ENCODE measurements at places on chromosomes 11 and 22.
A peak's percentile ranks its signal among the peaks of the same experiment; 100 is the strongest.

DNA sequence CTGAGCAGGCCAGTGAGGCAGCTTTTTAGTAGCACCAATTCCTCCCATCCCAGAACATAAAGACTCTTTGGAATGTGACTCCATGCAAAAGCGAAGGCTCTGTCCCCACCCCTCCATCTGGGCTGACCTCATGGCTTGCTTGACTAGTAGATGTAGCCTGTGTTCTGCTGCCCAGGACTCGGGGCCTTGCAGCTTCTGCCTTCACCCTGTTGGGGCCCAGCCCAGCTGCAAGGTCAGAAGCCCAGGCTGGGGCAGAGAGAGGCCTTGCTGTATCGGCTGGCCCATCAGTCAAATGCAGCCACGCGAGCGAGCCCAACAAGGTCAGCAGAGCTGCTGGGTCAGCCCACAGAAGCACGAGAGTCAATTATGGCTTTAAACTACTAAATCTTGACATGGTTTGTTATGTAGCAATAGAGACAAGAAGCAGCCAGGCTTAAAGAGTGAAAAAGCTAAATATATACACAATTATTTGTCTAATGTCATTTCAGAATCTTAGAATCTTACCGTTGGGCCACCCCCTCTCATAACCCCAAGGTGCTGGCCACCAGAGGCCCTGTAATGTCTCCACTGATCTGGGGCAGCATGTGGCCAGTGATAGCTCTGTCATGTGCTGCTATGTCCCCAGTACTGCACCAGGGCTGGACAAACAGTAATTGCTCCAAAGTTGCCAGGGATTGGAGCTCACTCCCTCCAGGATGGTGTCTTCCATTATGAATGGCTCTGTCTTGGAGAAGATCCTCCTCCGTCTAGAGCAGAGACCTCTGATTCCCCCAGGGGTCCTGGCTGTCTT, 10.4 kb upstream of the WNT11 start:
- H3K36me3 ChIP-seq, result no peaks in the 10 kb centered on the region
- H3K27me3 ChIP-seq, result peaks cover 7% of the 10 kb centered on the region
- DNase-seq, result no peak
- no peak overlapping the region for H3K4me3 ChIP-seq
- H3K4me1 ChIP-seq, result no peaks in the 10 kb centered on the region
- H3K27ac ChIP-seq, result no peak overlapping the region

- H3K27ac ChIP-seq, result no peak overlapping the region
- no peaks in the 10 kb centered on the region for H3K36me3 ChIP-seq
- H3K27me3 ChIP-seq, result no peaks in the 10 kb centered on the region
Observed at GRCh38 chr11:24421766-24422165, 75.1 kb upstream of the LUZP2 start.

GRCh38 chr22:40180403-40180802, 2.7 kb downstream of the TNRC6B start:
- peaks cover 7% of the 10 kb centered on the region for H3K4me1 ChIP-seq
- no peaks in the 10 kb centered on the region for H3K36me3 ChIP-seq
- no peaks in the 10 kb centered on the region for H3K27me3 ChIP-seq

GRCh38 chr11:58564231-58564630, 11.4 kb downstream of the LPXN start:
- H3K4me1 ChIP-seq, result no peaks in the 10 kb centered on the region
- no peak overlapping the region for H3K4me3 ChIP-seq
- no peak overlapping the region for H3K27ac ChIP-seq
- no peak for DNase-seq
- no peaks in the 10 kb centered on the region for H3K36me3 ChIP-seq

DNA sequence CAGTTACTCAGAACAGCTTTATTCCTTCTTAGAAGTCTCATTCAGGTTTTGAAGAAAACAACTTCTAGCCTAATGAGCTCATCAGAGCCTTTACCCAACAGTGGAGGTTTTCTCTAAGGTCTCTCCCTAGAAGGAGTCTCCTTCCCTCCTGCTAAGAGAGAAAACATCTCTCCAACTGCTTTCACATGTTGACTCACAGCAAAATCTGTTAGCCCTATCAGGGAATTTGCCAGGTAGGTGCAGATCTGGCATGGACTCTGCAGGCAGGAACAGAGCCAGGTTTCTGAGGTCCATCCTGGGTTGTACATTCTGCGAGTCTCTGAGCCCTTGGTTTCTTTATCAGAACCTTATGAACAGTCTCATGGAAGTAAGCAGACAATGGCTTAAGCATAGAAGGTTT, 214.4 kb downstream of the HIPK3 start:
- H3K4me1 ChIP-seq, result no peaks in the 10 kb centered on the region
- H3K27ac ChIP-seq, result no peak overlapping the region
- DNase-seq, result no peak
- no peak overlapping the region for H3K4me3 ChIP-seq
- no peaks in the 10 kb centered on the region for H3K27me3 ChIP-seq
- no peaks in the 10 kb centered on the region for H3K36me3 ChIP-seq

DNA sequence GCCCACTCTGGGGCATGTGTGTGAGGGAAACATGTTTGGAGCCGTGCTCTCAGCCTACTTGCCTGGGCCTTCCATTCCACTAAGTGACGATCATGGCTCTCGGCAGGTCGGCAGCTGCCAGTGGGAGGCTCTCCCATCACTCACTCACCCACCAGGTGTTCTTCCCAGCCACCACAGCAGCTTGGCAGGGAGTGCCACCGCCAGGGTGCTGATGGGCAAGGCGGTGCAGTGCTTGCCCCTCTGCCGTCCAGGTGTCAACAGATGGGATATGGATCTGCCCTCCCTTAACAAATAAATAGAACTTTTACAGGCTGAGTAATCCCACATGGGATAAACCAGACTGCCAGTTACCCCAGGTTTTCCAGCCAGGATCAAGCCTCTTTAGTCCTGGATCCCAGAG, 205.5 kb upstream of the TMEM45B start:
- no peaks in the 10 kb centered on the region for H3K36me3 ChIP-seq
- peaks cover 14% of the 10 kb centered on the region for H3K4me1 ChIP-seq
- H3K4me3 ChIP-seq, result no peak overlapping the region

- no peaks in the 10 kb centered on the region for H3K27me3 ChIP-seq
- H3K4me3 ChIP-seq, result no peak overlapping the region
- H3K4me1 ChIP-seq, result peaks cover 1% of the 10 kb centered on the region
- DNase-seq, result no peak
- peak overlapping the region; percentile 88 for H3K27ac ChIP-seq
- H3K36me3 ChIP-seq, result no peaks in the 10 kb centered on the region
Observed at GRCh38 chr11:128494418-128495332, 92.7 kb downstream of the ETS1 start.

- no peaks in the 10 kb centered on the region for H3K4me1 ChIP-seq
- DNase-seq, result no peak
- H3K27ac ChIP-seq, result no peak overlapping the region
- H3K36me3 ChIP-seq, result no peaks in the 10 kb centered on the region
- H3K27me3 ChIP-seq, result no peaks in the 10 kb centered on the region
Observed at GRCh38 chr22:24432059-24432853, 4.9 kb downstream of the ADORA2A start.

DNA sequence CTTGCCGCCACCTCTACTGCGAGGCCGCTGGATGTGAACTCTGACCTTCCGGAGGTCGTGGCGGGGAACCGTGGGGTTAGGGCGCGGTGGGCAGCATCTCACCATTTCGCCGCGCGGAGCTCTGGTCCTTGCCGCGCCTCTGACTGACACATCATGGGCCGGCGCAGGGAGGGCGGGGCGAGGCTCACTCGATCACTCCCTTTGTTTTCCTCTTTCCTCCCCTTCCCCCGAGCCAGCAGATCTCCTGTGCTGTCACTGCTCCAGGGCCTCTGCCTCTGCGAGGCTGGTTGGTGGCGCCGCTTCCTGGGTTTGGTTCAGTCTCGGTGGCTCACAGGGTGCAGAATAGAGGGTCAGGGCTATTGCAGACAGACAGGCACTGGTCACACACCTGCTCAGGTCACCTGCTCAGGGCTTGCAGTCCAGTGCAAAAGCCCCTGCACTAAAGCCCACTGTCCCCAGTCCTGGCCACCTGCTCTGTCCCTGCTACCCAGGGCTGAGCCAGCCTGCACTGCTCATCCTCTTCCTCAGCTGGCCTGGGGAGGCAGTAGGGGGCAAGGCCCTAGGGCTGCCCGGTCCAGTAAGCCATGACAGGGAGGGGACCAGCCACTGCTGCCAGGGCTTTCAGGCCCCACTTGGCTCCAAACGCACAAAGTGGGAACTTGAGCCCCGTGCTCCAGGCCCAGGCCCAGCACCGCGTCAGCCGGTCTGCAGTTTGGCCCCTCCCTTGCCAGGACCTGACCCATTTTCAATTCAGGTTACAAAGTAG, 36.2 kb downstream of the PISD start:
- H3K36me3 ChIP-seq, result no peaks in the 10 kb centered on the region
- H3K4me3 ChIP-seq, result no peak overlapping the region
- peaks cover 8% of the 10 kb centered on the region for H3K4me1 ChIP-seq
- no peaks in the 10 kb centered on the region for H3K27me3 ChIP-seq

- DNase-seq, result no peak
- no peaks in the 10 kb centered on the region for H3K27me3 ChIP-seq
- no peak overlapping the region for H3K4me3 ChIP-seq
- no peaks in the 10 kb centered on the region for H3K36me3 ChIP-seq
Observed at GRCh38 chr11:94734563-94735275, 33.4 kb upstream of the AMOTL1 start.

DNA sequence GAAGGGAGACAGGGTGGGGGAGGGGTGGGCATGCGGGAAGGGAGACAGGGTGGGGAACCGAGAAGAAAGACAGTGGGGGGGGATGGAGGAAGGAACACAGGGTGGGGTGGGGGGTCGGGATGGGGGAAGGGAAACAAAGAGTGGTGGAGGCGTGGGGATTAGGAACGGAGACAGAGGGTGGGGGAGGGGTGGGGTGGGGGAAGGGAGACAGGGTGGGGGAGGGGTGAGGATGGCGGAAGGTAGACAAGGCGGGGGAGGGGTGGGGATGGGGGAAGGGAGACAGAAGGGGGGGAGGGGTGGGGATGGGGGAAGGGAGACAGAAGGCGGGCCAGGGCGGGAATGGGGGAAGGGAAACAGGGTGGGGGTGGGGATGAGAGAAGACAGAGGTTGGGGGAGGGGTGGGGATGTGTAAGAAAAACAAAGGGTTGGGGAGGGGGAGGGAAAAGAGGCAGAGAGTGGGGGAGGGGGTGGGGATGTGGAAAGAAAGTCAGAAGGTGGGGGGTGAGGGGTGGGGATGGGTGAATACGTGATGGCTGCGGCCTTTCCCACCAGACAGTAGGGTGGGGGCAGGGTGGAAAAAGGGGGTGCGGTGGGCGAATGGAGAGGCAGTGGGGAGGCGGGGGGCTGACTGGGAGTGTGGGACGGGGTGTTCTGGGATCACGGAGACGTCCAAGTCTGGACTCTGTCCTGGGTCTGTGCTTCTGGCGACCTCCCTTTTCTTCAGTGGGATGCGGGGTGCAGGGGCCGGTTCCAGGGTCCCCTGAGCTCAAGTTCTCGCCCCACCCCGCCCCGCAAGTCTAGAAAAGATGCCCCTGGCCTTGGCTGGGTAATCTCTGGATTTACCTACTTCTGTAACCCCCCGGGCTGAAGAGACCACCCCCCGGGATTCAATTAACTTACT, 744 bp downstream of the PRAME start:
- no peaks in the 10 kb centered on the region for H3K36me3 ChIP-seq
- H3K4me3 ChIP-seq, result no peak overlapping the region
- no peak overlapping the region for H3K27ac ChIP-seq
